Neural progenitor cell (in vitro differentiated cells): ENCODE measurements at places on chromosomes 13 and 19. TPM values are rescaled to one million over a fixed set of nuclear protein-coding genes. Genes with fewer than 3 reads are reported as not detected.

Gene PAK4
- total RNA-seq: 9.7 and 34.3 TPM in 2 replicates

Gene ADGRE1
- total RNA-seq: not detected in 2 replicates

Gene FOXA3
- total RNA-seq: 7.3 and 8.4 TPM in 2 replicates

Gene FFAR1
- total RNA-seq: 0.06 TPM in 1 of 2 replicates, not detected in the other

Gene NPAS1
- 1.2 and 4.3 TPM in 2 replicates for total RNA-seq

Gene MLLT1
- 5.6 and 21.0 TPM in 2 replicates for total RNA-seq

Gene ZNF562
- 1.6 and 3.3 TPM in 2 replicates for total RNA-seq

Gene ZNF418
- total RNA-seq: 25.9 and 43.0 TPM in 2 replicates

Gene EDNRB
- 2.0 and 2.2 TPM in 2 replicates for total RNA-seq

Gene KL
- not detected in 2 replicates for total RNA-seq

Gene KANK3
- total RNA-seq: 1.9 TPM in 1 of 2 replicates, not detected in the other

Gene SYT3
- 0.41 and 1.1 TPM in 2 replicates for total RNA-seq

Gene ACP5
- total RNA-seq: 0.11 and 0.90 TPM in 2 replicates

Gene RNF6
- total RNA-seq: 17.3 and 25.3 TPM in 2 replicates

Gene CYP2F1
- not detected in 2 replicates for total RNA-seq

Gene PLK5
- 0.81 TPM in 1 of 2 replicates, not detected in the other for total RNA-seq

Gene SIAH3
- not detected in 2 replicates for total RNA-seq

Gene APOC4
- total RNA-seq: not detected in 2 replicates

Gene NTF4
- total RNA-seq: 0.46 and 3.8 TPM in 2 replicates

Gene ITM2B
- 97.3 and 172 TPM in 2 replicates for total RNA-seq

Gene USPL1
- total RNA-seq: 36.2 and 42.5 TPM in 2 replicates

Gene ZNF486
- total RNA-seq: 23.4 and 26.9 TPM in 2 replicates

Gene CDX2
- not detected in 2 replicates for total RNA-seq

Gene ZNF541
- total RNA-seq: not detected in 2 replicates

Gene TMPRSS9
- total RNA-seq: 0.40 TPM in 1 of 2 replicates, not detected in the other

Gene EBI3
- total RNA-seq: not detected in 2 replicates

Gene FBN3
- total RNA-seq: 23.0 and 33.0 TPM in 2 replicates

Gene WIZ
- total RNA-seq: 9.1 and 30.3 TPM in 2 replicates

Gene KLK13
- not detected in 2 replicates for total RNA-seq

Gene PCDH8
- 0.52 and 1.1 TPM in 2 replicates for total RNA-seq

Gene ZNF729
- total RNA-seq: not detected in 2 replicates

Gene CFD
- 0.90 TPM in 1 of 2 replicates, not detected in the other for total RNA-seq

Gene IGLON5
- 5.4 and 15.8 TPM in 2 replicates for total RNA-seq

Gene VSTM1
- 0.12 TPM in 1 of 2 replicates, not detected in the other for total RNA-seq

Gene NLRP11
- total RNA-seq: not detected in 2 replicates

Gene MYO16
- total RNA-seq: 0.25 and 0.41 TPM in 2 replicates

Gene PDX1
- total RNA-seq: not detected in 2 replicates

Gene KLK14
- total RNA-seq: not detected in 2 replicates
